Activated naive CD8-positive, alpha-beta T cell treated with anti-CD3 and anti-CD28 coated beads, Interleukin-2, amount 10 ng/mL, durations not matched to agents 7 days and 5 days (primary cell): ENCODE measurements at places on chromosomes 7 and 10. TPM values are rescaled to one million over a fixed set of nuclear protein-coding genes. Genes with fewer than 3 reads are reported as not detected.

- H3K36me3 ChIP-seq: no peaks in the 10 kb centered on the region
- peak; percentile 18 for DNase-seq
- no peak overlapping the region for H3K27ac ChIP-seq
- H3K27me3 ChIP-seq: peaks cover 4% of the 10 kb centered on the region
Observed at GRCh38 chr10:43218951-43219837, 47.7 kb downstream of the RASGEF1A start.

DNA sequence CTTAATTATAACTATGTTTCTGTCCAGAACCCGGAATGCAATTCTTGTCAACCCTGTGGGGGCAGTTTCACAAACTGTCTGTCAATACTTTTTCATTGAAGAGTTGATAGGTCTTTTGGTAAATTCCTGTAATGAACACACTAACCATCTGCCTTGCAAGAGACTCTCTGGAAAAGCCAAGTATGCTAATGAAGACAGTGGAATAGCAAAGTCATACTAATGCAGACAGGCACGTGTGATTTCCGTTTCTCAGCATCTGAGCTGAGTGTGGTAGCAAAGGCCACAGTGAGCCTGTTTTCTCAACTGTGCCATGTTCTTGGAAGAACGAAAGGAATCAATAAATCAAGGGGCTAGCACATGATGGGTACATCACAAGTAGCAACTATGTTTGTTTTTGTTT is 494.1 kb upstream of the NRP1 start:
- H3K27ac ChIP-seq: no peak overlapping the region
- no peak overlapping the region for H3K4me3 ChIP-seq
- no peaks in the 10 kb centered on the region for H3K27me3 ChIP-seq
- no peaks in the 10 kb centered on the region for H3K36me3 ChIP-seq
- no peaks in the 10 kb centered on the region for H3K4me1 ChIP-seq

- no peak for DNase-seq
- H3K4me3 ChIP-seq: no peak overlapping the region
- peaks cover 7% of the 10 kb centered on the region for H3K4me1 ChIP-seq
- H3K27me3 ChIP-seq: peaks cover 16% of the 10 kb centered on the region
- H3K36me3 ChIP-seq: no peaks in the 10 kb centered on the region
Observed at GRCh38 chr7:43516581-43517342, 66.1 kb upstream of the STK17A start.

DNA sequence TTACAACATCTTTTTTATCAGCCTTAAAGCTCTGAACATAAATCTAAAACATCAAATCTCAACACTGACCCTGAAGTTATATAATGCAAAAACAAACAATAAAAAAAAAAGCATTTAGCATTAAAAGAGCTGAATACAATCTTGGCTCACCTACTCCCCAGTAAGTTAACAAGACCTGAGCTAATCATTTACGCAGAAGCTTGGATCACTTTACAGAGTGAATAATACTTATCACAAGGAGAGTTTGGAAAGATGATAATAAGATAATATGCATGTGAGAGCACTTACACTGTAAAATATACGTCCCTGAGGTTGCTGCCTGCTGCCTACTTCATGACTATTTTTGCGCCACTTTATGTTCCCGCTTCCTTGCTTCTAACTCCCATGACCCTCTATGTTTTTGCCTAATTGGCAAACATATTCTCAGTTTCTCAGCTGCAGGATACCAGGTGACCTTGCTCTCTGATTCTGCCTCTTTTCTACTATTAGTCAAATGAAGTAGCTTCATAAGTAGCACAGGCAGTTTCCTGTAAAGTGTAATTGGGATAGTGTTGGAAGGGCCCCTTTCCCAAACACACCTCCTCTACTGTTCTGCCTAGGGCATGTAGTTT is 333.6 kb downstream of the LRRTM3 start:
- no peak overlapping the region for H3K27ac ChIP-seq
- no peak overlapping the region for H3K4me3 ChIP-seq
- no peaks in the 10 kb centered on the region for H3K36me3 ChIP-seq
- no peak for DNase-seq

GRCh38 chr10:52170776-52171175 is 143.3 kb upstream of the DKK1 start:
- no peaks in the 10 kb centered on the region for H3K27me3 ChIP-seq
- H3K4me1 ChIP-seq: no peaks in the 10 kb centered on the region
- H3K36me3 ChIP-seq: no peaks in the 10 kb centered on the region
- no peak for DNase-seq
- no peak overlapping the region for H3K4me3 ChIP-seq

GRCh38 chr10:17226891-17227303 is 1.1 kb upstream of the VIM start:
- H3K4me3 ChIP-seq: peak overlapping the region; percentile 91
- no peak for DNase-seq
- peaks cover 29% of the 10 kb centered on the region for H3K36me3 ChIP-seq
- no peaks in the 10 kb centered on the region for H3K27me3 ChIP-seq

DNA sequence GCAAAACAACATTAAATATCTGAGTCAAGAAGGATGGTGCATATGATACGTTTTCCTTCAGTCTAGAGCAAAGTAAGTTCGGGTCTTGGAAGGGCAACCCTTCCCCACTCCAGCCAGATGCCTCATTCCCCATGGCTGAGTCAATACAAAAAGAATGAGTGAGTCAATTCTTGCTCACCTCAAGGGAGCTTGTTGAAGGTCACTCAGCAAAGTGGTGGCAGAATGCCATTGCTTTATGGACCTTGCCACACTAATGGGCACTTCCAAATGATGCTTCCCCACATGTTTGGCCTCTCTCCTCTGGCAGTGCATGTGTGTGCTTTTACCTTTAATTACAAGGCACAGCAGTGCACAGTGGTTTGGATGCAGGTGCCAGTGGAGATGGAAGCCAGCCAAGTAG is 296.5 kb downstream of the SORCS3 start:
- H3K4me1 ChIP-seq: peaks cover 3% of the 10 kb centered on the region
- H3K27ac ChIP-seq: no peak overlapping the region
- no peaks in the 10 kb centered on the region for H3K36me3 ChIP-seq
- H3K4me3 ChIP-seq: no peak overlapping the region
- no peaks in the 10 kb centered on the region for H3K27me3 ChIP-seq

DNA sequence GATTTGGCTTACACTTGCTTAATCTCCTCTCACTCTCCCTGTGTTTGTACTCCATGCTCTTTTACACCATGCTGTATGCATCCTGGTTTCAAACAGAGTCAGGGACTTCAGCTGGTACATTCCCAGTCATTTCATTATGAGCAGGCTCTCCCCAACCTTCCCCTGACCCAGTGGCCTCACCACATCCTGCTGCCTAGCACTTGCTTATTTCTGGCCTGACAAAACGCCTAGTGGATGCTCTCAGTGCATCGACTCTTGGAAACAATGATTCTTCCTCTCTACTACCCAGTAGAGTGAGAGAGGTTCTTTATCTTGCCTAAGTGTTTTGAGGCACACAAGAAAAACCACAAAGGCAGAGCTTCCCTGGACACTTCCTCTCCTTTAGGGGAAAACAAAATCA is 63.4 kb downstream of the CAV1 start:
- no peaks in the 10 kb centered on the region for H3K36me3 ChIP-seq
- H3K27ac ChIP-seq: no peak overlapping the region
- DNase-seq: peak; percentile 37
- H3K4me3 ChIP-seq: no peak overlapping the region
- peaks cover 30% of the 10 kb centered on the region for H3K4me1 ChIP-seq

GRCh38 chr10:116260599-116260998 is 12.4 kb downstream of the GFRA1 start:
- DNase-seq: no peak
- H3K27me3 ChIP-seq: no peaks in the 10 kb centered on the region
- H3K4me1 ChIP-seq: no peaks in the 10 kb centered on the region
- H3K4me3 ChIP-seq: no peak overlapping the region
- H3K36me3 ChIP-seq: no peaks in the 10 kb centered on the region

DNA sequence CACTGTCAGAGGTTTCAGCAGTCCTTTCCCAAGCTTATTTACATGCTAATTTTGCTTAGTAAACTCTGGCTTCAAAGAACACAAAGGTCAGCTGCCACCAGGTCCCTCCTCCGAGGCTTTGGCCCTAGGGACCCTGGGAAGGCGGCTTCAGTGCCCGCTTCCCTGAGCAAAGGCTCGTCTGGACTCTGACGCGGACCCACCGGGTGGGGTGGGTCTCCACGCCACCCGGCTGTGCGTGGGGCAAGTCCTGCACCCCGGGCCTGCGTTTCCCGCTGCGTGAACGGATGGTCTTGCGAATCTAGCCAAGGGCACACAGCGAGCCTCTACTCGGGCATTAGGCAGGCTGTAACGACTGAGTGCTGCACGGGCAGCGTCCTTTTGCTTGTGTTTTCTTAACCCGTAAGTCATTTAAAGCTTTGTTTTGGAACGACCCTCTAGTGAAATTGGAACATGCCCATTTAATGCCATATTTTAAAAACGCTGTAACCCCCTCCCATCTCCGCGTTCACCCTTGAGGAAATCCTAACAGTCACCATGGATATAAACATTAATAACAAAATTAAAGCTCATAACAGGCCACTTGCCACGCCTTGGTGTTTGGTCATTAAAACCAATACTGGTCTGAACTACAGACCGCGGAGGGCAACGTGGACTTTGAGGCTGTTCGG is 828 bp downstream of the BNIP3 start:
- peak overlapping the region; percentile 10 for H3K27ac ChIP-seq
- no peak for DNase-seq
- H3K4me1 ChIP-seq: peaks cover 44% of the 10 kb centered on the region

- H3K27me3 ChIP-seq: no peaks in the 10 kb centered on the region
- no peak overlapping the region for H3K4me3 ChIP-seq
- H3K36me3 ChIP-seq: no peaks in the 10 kb centered on the region
- no peaks in the 10 kb centered on the region for H3K4me1 ChIP-seq
Observed at GRCh38 chr10:21043044-21043443, 145.9 kb upstream of the NEBL start.

GRCh38 chr10:28160866-28161405 is 141.9 kb downstream of the MPP7 start:
- H3K4me1 ChIP-seq: no peaks in the 10 kb centered on the region
- no peaks in the 10 kb centered on the region for H3K27me3 ChIP-seq
- H3K36me3 ChIP-seq: peaks cover 11% of the 10 kb centered on the region
- no peak overlapping the region for H3K27ac ChIP-seq
- no peak overlapping the region for H3K4me3 ChIP-seq
- no peak for DNase-seq

DNA sequence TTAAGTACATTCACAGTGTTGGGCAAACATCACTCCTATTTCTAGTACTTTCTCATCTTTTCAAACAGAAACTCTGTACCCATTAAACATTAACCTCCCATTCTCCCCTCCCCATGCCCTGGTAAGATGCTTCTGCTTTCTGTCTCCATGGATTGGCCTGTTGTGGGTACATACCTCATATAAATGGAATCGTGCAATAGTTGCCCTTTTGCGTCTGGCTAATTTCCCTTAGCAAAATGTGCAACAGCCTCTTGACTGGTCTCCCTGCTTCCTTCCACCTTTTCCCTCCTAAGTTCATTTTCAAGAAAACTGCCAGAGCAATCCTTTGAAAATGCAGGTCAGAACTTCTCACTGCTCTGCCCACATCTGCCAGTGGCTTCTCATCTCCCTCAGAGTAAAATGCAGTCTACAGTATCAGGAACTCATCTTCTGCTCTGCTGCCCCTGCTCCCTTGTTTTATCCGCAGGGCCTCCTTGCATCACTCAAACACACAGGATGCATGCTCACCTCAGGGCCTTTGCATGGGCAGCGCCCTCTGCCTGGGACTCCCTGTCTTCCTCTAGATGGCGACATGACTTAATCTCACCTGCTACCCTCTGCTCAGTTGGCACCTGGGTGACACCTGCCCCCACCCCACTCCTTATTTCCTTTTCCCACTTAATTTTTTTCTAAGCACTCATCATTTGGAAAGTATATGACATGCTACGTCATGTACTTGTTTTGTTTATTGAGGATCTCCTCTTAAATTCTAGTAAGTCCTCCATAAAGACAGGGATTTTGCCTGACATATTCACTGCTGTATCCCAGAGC is 44.3 kb upstream of the ECHDC3 start:
- DNase-seq: no peak
- peaks cover 13% of the 10 kb centered on the region for H3K27me3 ChIP-seq
- peaks cover 11% of the 10 kb centered on the region for H3K4me1 ChIP-seq

DNA sequence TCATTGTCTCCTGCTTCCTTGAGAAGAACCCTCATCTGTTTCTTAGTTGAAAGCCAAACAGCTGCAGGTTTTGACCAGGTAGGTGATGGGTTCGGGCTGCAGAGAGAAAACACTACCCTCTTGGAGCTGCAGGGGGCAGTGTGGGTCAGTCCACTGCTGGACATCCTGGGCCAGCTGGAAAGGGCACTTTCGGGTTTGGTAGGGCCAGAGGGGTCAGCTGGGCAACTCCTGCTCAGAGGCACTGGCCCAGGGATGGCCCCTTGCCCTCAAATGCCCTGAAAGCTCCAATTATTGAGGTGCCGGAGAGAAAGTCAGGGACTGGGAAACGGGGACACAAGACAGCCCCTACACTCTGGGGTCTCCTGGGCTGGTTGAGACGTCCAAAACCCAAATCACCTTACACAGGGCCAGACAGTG is 90.7 kb downstream of the MKI67 start:
- H3K4me3 ChIP-seq: no peak overlapping the region
- H3K27ac ChIP-seq: no peak overlapping the region
- H3K27me3 ChIP-seq: peaks cover 6% of the 10 kb centered on the region
- peak; percentile 73 for DNase-seq
- H3K36me3 ChIP-seq: no peaks in the 10 kb centered on the region

DNA sequence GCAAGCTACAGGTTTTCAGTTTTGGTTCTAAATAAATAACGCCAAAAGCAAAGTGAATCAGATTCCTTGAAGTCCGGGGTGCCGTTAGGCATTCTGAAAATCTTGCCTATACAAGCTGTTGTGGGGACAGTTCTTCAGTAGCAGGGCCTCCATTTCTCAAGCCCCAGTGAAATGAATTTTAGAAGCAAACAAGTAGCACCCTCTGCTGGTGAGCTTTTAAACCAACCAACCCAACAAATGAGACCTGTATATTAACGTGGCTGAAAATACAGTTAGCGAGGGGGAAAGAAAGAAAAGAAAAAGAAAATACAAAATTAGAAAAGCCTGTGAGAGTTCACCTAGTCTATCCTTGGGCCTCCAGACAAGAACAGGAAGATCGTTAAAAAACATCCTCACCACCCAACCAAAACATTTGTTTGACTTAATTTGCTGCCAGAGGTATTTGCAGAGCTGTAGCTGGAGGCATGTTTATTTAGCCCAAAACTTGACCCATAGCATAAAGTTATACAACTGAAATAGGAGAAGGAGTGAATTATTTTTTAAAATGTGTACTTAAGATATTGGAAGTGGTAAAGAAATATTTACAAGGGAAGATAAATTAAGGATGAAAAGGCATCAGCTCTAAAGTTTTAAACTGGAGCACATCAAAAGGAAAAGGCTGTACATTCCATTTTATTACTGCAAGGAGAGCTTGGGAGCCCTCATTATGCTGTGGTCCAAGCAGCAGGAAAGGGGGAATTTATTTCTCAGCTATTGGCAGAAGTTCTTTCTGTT is 98.9 kb downstream of the DYNC1I1 start:
- no peak overlapping the region for H3K27ac ChIP-seq
- DNase-seq: no peak
- no peaks in the 10 kb centered on the region for H3K27me3 ChIP-seq
- H3K4me3 ChIP-seq: no peak overlapping the region
- H3K4me1 ChIP-seq: no peaks in the 10 kb centered on the region

- H3K27me3 ChIP-seq: no peaks in the 10 kb centered on the region
- H3K4me1 ChIP-seq: peaks cover 35% of the 10 kb centered on the region
- H3K4me3 ChIP-seq: peak overlapping the region; percentile 12
- peaks cover 28% of the 10 kb centered on the region for H3K36me3 ChIP-seq
- H3K27ac ChIP-seq: peak overlapping the region; percentile 65
Observed at GRCh38 chr7:139682136-139683013, 95.4 kb downstream of the HIPK2 start.

Gene PRPS1L1
- total RNA-seq: not detected

Gene PVRIG
- total RNA-seq: 86.2 TPM

Gene GIGYF1
- 71.5 TPM for total RNA-seq

Gene PRF1
- 165 TPM for total RNA-seq

Gene FRAT1
- total RNA-seq: 11.0 TPM

Gene PIP4K2A
- 199 TPM for total RNA-seq

Gene TET1
- 3.8 TPM for total RNA-seq

Gene PITX3
- total RNA-seq: not detected

Gene HKDC1
- total RNA-seq: 0.68 TPM

Gene DNAJC2
- 26.4 TPM for total RNA-seq

Gene PRSS37
- not detected for total RNA-seq

Gene LMTK2
- total RNA-seq: 13.1 TPM
